HAP-1 (cell line): ENCODE measurements at places on chromosomes 7 and 10.

DNA sequence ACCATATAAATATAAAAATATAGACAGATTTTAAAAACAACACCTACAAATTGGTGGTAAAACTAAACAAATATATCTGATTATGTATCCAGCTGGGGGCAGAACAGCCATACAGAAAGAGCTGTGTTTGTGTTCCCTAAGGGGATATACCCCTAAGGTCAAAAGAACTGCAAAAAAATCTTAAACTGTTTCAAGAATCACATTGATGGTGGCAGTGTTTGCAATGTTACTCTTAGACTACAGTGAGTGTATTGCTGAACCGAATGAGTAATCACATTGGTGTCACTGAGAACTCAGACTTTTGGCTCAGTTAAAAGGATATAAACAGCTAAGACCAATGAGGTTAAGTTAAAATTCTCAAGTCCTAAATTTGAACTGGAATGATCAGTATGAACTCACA lies 27.1 kb upstream of the PTPRN2 start:
- no peak for DNase-seq

DNA sequence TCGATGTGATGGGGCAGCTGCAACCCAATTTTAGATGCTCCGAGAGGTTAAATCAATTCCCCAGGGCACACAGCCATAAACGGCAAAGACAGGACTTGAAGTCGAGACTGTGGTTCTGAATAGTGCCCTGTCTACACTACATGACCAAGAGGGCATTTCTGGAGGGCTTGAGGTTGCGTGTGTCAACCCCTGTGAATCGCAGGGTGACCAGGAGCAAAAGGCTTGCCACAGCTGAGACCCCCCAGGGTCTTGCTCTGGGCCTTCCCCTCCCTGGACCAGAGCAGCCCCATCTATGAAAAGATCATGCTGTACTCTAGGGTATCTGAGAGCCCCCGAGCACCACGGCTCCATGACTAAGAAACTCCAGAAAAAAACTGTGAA lies 26.8 kb upstream of the RASGEF1A start:
- no peak for DNase-seq

- no peak for DNase-seq
These were observed 41.4 kb downstream of the AHCYL2 start for GRCh38 chr7:129266181-129266580.

DNA sequence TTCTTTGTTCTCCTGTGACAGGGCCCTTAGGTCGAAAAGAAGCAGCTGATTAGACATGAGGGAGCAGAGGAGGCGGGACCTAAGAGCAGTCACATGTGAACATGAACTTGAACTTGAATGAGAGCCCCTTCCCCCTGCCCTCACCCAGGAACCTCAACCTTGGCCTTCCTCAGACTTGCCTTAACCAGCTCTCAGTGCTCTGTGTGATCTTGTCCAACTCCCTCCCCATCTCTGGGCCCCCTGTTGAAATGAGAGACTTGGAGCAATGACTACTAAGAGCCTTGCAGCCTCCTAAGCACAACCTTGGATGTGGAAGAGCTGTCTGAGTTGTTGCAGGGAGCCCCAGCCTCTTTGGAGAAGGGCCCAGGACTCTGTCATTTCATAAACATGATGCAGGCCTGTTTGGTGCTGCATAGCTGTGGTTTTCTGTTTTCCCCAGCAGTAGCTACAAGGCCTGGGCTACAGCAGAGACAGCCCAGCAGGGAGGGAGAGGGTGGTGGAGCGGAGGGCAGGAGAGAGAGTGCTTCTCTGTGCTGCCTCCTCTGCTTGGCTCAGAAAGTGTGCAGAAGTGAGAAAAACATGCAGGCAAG lies 123.9 kb upstream of the ZMIZ1 start:
- DNase-seq, result no peak

DNA sequence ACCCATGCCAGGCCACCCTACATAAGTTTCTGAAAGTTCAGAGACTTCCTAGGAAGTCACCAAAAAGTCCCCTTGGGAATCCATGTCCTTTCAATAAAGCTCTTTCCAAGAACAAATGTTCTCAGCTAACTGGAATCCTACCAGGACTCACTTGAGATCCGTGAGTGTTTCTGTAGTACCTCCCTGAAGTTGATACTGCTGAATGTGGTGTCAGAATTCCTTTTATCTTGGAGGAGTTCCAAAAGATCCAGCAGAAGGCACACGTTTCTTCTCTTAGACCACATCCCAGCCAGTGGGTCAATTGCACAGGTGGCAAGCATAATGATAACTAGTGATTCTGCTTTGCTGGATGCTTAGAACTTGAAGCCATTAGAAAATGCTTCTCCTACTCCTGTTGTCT lies 689.7 kb upstream of the IGFBP3 start:
- no peak for DNase-seq

GRCh38 chr7:34417781-34418180 lies 240.2 kb upstream of the NPSR1 start:
- DNase-seq, result no peak

GRCh38 chr10:89201345-89202032 lies 5.6 kb downstream of the CH25H start:
- no peak for DNase-seq

DNA sequence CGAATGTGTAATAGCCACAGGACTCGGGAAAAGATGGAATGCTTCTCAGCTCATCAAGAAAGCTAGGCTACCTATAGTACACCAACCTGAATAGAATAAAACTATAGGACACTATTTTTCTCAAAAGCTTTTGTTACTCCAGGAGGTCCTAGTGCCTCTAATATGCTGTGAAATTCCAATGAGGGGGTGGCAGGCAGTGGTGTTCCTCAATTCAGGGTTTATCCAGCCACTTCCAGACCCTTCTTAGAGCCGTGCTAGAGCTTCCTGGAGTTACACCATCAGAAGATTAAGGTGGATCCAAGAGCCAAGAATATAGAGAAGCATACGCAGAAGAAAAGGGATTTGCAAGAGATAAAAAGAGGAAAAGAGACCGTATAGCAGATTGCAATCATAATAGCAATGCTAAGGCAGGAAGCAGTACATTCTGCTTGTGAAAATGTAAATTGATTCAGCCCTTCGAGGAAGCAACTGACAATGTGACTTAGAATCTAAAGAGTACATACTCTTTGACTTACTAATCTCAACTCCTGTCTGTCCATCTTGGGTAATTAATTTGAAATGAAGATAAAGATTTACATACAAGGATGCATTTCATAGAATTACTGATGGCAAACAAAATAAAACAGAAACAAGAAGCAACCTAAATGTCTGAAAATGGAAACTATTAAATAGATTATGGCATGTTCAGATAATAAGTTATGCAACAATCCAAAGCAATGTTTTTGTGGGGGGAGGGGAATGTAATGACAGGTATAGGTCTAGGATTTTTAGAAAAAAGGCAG lies 2.1 kb downstream of the ST8SIA6 start:
- no peak for DNase-seq

DNA sequence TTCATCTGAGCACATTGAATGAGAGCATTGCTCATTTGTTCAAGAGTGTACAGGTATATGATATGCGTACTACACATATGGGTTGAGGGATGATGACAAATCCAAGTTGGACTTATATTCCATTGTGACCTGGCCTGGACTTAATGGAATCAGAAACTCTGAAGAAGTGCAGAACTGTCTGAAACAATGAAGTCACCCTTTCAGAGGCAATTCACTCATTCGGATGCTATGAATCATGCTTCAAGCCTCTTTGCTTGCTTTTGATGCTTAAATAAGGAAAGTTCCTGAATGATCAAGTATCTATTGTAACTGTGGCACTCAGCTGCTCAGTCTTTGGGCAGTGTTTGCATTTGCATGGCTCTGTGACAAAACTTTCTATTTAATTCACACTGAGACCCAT lies 93.4 kb downstream of the ZNF365 start:
- no peak for DNase-seq

- DNase-seq, result no peak
These were observed 474 bp downstream of the ORC5 start for GRCh38 chr7:104207348-104207730.

DNA sequence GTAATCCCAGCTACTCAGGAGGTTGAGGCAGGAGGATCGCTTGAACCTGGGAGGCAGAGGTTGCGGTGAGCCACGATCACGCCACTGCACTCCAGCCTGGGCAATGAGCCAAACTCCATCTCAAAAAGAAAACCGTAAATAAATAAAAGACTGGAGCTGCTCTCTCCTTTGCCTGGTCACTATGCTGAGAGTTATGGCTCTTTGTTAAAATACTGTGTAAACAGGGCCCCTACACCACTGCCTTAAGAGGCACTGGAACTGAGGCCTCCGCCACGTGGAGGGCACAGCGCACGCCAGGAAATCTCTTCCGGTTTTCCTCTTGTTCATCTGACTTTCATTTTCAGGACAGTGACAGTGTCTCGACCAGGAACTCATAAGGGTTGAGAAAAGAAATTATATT lies 123.3 kb downstream of the PAXIP1 start:
- DNase-seq, result no peak

DNA sequence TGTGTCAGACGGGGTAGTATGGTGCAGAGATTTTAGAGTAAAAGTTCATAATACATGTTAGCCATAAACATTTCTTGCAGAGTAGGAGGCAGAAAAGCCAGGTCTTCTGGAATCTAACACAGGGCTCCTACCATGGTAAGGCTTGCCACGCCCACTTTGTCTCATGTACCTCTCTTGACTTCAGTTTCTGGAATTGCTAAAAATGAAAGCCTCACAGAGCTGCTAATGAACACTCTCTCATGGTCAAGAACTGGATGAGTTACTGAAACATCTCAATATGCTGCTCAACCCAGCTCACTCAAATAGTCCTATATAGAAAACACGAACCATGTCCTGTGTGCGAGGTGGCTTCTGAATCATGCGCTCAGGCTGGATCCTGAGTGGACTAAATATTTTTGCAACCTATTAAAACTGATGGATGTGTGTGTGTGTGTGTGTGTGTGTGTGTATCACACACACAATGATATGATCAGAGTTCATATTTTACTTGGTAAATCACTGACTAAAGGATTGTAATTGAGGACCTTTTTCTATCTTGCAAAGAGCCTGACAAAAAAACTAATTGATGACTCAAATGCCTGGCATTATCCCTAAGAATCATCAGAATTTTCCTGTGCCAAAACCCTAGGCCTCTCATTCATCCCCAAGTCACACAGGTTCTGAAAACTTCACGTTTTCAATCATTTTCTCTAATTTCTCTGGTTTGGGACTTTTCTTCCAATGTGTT lies 1306.6 kb downstream of the XPNPEP1 start:
- no peak for DNase-seq

GRCh38 chr10:11886138-11886474 lies 63.0 kb downstream of the PROSER2 start:
- no peak for DNase-seq

- DNase-seq, result peak; percentile 79
These were observed 527 bp downstream of the AKR1B1 start for GRCh38 chr7:134458341-134458805.

- DNase-seq, result no peak
These were observed 54.3 kb downstream of the ERCC6 start for GRCh38 chr10:49484486-49485235.

- peak; percentile 31 for DNase-seq
These were observed 16.9 kb downstream of the SMURF1 start for GRCh38 chr7:99126921-99127553.

DNA sequence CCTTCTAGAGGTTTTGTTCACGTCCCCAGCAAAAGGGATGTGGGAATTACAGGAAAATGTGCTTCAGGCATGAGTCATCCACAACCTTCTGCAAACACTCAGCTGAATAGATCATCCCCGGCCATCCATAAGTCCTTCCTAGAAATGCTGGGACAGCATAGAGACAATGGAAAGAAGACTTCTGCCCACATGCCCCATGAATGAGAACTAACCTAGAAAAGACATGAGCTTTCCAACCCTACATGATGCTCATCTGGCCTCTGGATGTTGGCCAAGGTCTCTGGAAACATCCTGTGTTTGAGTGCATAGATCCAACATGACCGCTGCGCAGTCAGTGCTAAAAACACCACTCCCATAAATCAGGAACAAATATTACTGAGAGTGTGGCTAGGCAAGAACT lies 277.5 kb downstream of the PLXNA4 start:
- DNase-seq, result no peak

DNA sequence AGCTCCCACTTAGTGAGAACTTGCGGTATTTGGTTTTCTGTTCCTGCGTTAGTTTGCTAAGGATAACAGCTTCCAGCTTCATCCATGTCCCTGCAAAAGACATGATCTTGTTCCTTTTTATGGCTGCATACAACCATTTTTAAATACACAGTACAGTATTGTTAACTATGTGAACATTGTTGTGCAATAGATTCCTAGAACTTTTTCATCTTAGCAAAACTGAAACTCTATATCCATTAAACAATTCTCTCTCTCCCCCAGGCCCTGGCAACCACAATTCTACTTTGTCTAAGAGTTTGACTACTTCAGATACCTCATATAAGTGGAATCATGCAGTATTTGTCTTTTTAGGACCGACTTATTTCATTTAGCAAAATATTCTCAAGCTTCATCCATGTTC lies 72.4 kb upstream of the CAPZA2 start:
- no peak for DNase-seq

- DNase-seq, result no peak
These were observed 24.3 kb downstream of the SLC29A3 start for GRCh38 chr10:71343392-71343773.

- no peak for DNase-seq
These were observed 51.4 kb downstream of the CHRM2 start for GRCh38 chr7:136919820-136920219.

DNA sequence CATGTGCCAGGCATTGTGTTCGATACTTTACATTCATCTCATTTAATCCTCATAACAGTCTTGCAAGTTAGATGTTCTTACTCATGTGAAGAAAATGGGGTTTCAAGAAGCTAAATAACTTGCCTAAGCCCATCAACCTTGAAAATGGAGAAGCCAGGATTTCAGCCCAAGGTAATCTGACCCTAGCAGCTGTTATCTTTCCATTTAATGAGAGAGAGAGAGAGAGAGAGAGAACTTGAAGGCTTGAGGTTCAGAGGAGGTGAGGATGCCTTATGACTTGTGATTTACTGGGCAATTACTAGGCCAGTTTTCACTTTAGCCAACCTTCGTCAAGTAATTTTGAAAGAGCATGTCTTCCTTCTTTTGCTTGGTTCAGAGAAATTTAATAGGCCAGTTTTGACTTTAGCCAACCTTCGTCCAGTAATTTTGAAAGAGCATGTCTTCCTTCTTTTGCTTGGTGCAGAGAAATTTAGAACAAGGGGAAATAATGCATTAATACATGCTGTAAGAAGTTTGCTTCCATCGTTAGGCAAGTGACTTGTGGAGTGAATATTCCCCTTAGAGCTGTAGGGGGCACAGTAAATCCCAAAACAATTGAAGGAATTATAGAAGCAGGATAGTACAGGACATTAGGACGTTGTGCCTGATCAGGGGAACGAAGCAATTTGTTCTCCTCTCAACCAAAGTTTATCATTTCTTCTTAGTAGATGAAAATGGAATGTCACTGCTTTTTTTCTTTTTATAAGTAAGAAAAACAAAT lies 143.0 kb upstream of the BMPER start:
- DNase-seq, result no peak

GRCh38 chr10:11875494-11876281 lies 52.5 kb downstream of the PROSER2 start:
- DNase-seq, result peak; percentile 84
